Ascending aorta (tissue), 2 donors: ENCODE measurements at places on chromosomes 12 and 14.
A peak's percentile ranks its signal among the peaks of the same experiment; 100 is the strongest.

DNA sequence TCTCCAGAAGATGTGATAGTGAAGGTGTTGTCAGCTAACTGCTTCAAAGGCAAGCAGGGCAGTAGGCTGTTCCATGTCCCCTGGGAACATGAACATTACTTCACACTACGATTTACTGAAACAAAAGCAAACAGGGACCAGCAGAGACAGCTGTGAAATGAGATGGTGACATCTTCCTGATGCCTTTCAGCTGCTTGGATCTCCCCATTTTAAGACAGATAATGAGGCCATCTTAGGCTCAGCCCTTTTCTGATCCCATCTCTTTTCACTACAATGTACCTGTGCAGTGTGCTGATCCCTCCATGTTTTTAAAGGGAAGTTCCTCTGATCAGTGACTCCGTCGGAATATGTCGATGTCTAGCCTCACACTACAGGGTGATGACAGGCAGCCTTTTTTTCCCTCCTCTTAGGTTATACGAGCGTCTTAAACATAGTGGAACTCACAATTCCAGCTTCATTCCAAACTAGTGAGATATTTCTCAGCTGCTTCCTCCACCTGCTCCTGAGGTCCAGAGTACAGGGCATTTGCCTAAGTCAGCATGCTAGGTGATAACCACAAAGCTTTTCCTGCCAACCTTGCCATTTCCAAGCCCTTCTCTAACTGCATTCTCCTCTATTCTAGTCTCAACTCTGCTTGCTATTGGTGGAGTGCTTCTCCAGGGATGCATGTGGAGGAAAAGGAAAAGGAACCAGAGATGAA, 87.6 kb upstream of the EGLN3 start:
- H3K27ac ChIP-seq, result no peak overlapping the region
- H3K27me3 ChIP-seq, result no peaks in the 10 kb centered on the region
- H3K4me3 ChIP-seq, result no peak overlapping the region

DNA sequence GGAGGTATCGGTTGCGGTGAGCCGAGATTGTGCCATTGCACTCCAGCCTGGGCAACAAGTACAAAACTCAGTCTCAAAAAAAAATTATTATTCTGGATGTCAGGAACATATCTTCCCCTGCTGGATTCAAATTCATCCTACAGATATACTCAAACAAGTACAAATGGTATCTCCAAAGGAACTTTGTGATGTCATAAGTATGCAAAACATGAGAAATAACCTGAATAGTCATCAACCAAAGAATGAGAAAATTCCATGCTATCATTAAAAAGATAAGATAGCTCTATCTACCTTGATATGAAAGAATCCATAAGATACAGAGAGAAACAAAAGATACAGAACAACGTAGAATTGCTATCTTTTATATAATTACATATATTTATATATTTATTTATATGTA, 67.7 kb downstream of the EEA1 start:
- no peak overlapping the region for H3K4me3 ChIP-seq
- no peaks in the 10 kb centered on the region for H3K4me1 ChIP-seq
- peaks cover 13% of the 10 kb centered on the region for H3K36me3 ChIP-seq
- no peak overlapping the region for H3K27ac ChIP-seq

DNA sequence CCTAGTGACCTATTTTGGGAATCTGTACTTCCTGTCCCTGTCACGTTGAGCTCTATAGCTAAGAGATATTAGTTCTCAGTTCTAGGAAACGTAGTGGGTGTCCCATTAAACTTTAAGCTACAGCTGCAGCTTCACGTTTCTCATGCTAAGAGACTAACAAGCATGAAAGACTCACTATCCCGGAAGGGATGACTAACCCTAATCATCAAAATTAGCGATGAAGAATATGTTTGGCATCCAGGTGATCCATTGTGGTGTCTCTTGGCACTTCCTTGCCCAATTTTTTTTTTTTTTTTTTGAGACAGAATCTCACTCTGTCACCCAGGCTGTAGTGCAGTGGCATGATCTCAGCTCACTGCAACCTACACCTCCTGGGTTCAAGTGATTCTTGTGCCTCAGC, 11.0 kb upstream of the LALBA start:
- DNase-seq, result no peak
- H3K36me3 ChIP-seq, result no peaks in the 10 kb centered on the region
- no peak overlapping the region for H3K27ac ChIP-seq
- no peaks in the 10 kb centered on the region for H3K4me1 ChIP-seq
- no peak overlapping the region for H3K4me3 ChIP-seq

DNA sequence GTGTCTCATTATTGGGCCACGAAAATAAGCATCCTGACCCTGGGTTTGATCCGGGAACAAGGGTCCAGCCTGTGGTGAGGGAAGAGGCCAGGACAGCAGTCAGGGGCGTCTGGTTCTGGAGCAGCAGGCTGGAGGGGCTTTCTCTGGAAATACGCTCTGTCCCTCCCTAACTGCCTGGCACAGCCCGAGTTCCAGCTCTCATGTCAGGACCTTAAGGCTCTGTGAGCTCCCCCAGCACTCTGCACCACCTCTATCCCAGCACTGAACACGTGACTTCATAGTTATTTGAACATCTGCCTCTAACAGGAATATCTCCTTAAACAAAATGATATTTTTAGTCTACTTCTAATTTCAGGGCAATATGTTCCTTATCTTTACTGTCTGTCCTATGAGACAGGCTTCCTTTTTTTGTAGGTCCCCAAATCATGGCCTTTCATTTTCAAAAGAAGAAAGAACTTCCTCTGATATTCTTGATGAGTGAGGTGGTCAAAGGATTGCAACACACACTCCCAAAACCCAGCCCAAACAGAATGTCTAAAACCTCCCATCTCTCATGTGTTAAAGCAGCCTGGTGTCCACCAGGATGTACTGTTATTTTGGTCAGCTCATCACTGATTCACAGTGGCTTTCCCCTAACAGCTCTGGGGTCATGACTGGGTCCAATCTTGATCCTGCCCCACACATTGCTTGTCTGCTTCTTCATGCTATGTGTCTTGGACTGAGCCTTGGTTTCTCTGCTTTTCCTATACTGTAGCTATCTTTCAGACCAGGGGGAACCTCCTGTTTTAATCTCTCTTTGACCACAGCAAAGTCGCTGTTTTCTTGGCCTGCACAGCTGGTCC, 9.7 kb downstream of the AQP6 start:
- no peaks in the 10 kb centered on the region for H3K36me3 ChIP-seq
- H3K4me3 ChIP-seq, result no peak overlapping the region
- no peaks in the 10 kb centered on the region for H3K4me1 ChIP-seq
- no peak overlapping the region for H3K27ac ChIP-seq
- DNase-seq, result no peak

- H3K27ac ChIP-seq, result peak overlapping the region; percentile 14
- H3K27me3 ChIP-seq, result no peaks in the 10 kb centered on the region
- peak overlapping the region; percentile 22 for H3K4me3 ChIP-seq
- no peak for DNase-seq
These were observed 3.7 kb downstream of the GPR132 start for GRCh38 chr14:105061428-105062047.
